KG1 (cell line): ENCODE measurements at places on chromosomes 16 and 17.
A peak's percentile ranks its signal among the peaks of the same experiment; 100 is the strongest.

DNA sequence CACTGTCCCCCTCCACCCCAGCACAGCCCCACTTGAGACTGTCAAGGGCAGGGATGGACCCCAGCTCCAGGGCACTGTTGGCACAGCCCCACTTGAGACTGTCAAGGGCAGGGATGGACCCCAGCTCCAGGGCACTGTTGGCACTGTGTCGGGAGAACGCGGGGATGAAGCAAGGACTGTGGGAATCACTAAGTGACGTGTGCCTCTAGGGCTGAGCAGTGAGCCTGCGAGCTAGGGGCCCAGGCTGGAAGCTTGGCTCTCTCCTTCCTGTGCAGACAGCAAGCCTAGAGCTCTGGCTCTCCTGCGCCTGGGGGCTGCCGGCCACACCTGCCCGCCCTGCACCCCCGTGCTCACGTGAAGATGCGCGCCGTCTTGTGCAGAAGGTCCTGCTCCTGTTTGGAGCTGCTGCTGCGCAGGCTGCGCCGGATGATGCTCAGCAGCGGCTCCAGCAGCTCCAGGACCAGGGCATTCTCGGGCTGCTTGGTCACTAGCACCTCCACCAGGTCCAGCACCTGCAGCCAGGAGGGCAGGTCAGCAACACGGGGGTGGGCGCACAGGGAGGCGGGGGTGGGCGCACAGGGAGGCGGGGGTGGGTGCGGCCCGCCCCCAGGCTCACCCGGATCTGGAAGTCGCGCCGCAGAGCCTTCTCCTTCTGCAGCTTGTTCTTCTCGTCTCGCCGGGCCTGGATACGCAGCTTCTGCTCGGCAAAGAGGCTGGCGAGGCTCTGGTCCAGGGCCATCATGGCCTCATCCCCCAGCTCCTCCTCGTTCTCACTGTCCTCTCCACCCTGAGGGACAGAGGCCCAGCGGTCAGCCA, 10.8 kb downstream of the MYBBP1A start:
- no peak for DNase-seq

DNA sequence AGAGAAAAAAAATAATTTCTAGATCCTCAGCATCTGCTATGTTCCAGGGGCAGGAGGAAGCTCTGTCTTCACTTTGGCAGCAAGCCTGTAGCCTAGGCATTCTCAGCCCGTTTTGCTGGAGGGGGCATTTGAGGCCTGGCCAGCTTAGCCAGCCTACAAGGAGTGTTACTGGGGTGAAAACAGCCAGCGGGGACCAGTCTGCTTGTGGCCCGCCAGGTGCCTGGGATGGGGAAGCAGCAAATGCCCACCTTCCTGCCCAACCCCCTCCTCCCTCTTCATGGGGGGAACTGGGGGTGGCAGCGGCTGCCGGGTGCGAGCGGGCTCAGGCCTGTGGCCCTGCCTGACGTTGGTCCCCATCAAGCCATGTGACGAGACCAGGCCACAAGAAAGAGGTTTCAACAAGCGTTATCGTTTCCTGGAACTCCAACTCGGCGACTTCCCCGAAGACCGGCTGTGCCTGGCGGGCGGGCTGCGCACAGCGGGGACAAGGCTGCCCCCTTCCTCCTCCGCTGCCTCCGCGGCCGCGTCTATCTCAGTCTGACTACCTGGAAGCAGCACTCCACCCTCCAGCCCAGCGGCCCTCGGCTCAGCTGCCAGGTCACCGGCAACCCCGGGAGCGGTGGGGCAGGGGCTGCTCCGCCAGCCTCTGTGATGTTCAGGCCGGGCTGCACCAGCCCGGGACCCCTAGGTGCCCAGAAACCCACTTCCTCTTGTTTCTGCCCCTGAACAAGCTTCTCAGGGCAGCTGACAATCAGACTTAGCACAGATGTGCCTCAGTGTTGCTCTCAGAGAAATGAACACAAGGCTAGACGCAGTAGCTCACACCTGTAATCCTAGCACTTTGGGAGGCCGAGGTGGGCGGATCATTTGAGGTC, 22.9 kb downstream of the SOCS1 start:
- DNase-seq, result peak; percentile 75

GRCh38 chr16:84153660-84154214, 8.6 kb downstream of the DNAAF1 start:
- no peak for DNase-seq

DNA sequence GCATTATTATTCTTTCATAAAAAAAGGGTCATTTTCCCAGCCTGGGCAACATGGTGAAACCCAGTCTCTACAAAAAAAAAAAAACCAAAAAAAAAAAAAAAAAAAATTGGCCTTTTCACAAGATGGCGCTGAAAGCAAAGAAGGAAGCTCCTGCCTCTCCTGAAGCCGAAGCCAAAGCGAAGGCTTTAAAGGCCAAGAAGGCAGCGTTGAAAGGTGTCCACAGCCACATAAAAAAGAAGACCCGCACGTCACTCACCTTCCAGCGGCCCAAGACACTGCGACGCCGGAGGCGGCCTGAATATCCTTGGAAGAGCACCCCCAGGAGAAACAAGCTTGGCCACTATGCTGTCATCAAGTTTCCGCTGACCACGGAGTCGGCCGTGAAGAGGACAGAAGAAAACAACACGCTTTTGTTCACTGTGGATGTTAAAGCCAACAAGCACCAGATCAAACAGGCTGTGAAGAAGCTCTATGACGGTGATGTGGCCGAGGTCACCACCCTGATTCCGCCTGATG, 4.9 kb upstream of the PGAP6 start:
- DNase-seq, result no peak

- DNase-seq, result no peak
Observed at GRCh38 chr17:77709594-77709993, 248.9 kb upstream of the TNRC6C start.

- DNase-seq, result no peak
Observed at GRCh38 chr17:63701868-63702720, 2.2 kb upstream of the LIMD2 start.

DNA sequence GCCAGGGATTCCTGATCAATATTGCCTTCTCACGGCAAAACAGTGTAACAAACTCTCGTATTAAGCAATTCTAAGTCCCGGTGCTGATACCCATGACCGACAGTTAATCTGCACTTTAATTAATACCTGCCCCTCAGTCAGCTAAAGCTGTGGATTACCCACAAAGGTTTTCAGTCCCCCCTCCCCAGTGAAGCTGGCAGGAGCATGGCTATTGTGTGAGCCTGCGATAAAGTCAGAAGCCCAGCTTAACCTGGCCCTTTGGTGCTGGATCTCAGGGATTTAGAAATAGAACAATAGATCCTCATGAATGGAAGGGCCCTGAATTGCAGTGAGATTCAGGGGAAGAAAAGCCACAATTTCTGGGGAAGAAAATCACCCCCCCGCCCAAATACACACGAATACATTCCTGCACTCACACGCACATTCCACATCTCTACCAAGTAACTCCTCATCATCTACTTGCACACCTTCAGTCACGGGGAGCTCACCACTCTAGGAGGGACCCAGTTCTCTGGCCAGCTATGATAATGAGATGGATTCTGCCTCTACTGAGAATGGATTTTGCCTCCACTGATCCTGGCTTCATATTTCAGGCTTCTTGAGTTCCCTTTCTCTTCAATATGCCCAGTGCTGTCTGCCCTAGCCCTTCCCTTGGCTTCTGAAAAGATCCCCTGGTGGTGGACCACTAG, 102.6 kb downstream of the WSCD1 start:
- DNase-seq, result no peak

GRCh38 chr17:27206447-27206846, 87.5 kb upstream of the WSB1 start:
- no peak for DNase-seq

DNA sequence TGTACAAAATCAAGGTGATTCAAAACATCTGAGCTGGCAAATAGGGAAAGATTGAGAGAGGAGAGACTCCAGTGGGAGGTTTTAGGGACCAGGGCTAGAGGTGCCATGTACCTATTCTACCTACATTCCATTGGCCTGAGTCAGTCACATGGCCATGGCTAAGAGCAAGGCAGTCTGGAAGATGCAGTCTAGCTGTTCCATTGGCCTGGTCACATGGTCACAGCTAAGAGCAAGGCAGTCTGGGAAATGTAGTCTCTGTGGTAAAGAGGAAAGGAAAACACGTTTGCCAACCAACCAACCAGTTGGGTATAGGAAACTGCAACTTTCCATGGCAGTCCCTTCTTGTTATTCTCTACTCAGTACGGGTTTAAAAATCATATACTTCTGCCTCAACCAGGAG, 369.1 kb downstream of the XYLT1 start:
- no peak for DNase-seq

- DNase-seq, result no peak
Observed at GRCh38 chr17:61770043-61770442, 93.3 kb downstream of the BRIP1 start.

- no peak for DNase-seq
Observed at GRCh38 chr17:214881-215331, 33.5 kb upstream of the DOC2B start.

DNA sequence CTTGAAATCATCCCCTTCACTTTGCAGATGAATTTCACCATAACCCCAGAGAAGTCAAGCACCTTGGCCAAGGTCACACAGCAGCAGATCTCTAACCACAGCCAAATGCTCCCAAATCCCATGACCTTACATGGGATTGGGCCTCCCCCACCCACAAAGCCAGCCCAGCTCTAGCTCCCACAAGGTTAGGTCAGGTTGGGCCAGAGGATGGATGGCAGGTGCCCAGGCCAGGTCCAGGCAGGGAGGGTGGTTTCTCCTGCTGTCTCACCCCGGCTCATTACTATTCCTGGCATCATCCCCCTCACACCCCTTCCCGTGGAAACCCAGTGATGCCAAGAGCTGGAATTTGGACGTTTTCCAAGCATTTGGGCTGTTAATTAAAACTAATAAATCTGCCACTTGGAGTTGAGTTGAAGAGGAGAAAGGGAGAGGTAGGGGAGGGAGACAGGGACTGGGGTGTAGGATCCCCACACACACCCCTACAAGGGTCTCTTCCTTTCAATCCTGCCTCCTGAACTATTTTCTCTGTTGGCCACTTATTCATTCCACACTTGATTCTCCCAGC, 181.6 kb downstream of the TMEM132E start:
- no peak for DNase-seq

DNA sequence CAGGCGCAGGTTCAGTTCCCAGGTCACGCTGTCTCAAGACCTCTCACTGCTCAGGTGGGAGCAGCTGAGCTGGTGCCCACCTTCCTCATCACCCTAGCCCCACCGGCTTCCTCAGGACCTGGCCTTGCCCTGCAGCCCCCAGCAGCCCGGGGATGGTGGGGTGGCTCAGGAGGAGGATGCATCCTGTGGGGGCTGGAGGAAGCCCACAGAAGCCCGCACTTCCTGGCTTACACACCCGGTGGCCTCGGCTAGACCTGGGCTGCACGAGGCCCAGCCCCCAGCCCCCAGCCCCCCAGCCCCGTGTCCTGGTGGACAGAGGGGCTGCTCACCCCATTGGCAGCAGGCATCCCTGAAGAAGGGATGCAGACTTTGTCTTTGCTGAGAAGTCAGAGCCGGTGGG, 43.4 kb downstream of the BAHCC1 start:
- DNase-seq, result no peak
